ENCODE measurements at places on chromosomes 16 and 17. TPM values are rescaled to one million over a fixed set of nuclear protein-coding genes. Genes with fewer than 3 reads are reported as not detected.

The DPEP3 gene
- not detected for total RNA-seq

The ZFP3 gene
- 0.94 TPM for total RNA-seq

The CUEDC1 gene
- total RNA-seq, result 16.4 TPM

The CCL23 gene
- not detected for total RNA-seq

The ASB16 gene
- total RNA-seq, result not detected

The ABCA10 gene
- total RNA-seq, result 0.39 TPM

The C17orf100 gene
- total RNA-seq, result 0.07 TPM

The DUS2 gene
- 16.5 TPM for total RNA-seq

The RNF43 gene
- not detected for total RNA-seq

The CACNA1H gene
- total RNA-seq, result not detected

The RHBDL1 gene
- 0.69 TPM for total RNA-seq

The CCL17 gene
- not detected for total RNA-seq

The STXBP4 gene
- 3.5 TPM for total RNA-seq

The PRSS22 gene
- not detected for total RNA-seq

The ZNF423 gene
- total RNA-seq, result 2.5 TPM

The GPR139 gene
- total RNA-seq, result not detected

The HID1 gene
- 15.5 TPM for total RNA-seq

The CRYM gene
- not detected for total RNA-seq

The TPSAB1 gene
- total RNA-seq, result not detected

The MT3 gene
- not detected for total RNA-seq

The HIGD1B gene
- not detected for total RNA-seq

The SCGB1C2 gene
- total RNA-seq, result not detected

The PITPNC1 gene
- total RNA-seq, result 22.8 TPM

The MMP2 gene
- 23.8 TPM for total RNA-seq

The GRIN2A gene
- 0.67 TPM for total RNA-seq

The KRT33B gene
- not detected for total RNA-seq

The C1QTNF8 gene
- not detected for total RNA-seq

Measured in mammary microvascular endothelial cell (primary cell).